ENCODE measurements at places on chromosomes 5 and 9.

- DNase-seq = no peak
These were observed 98.8 kb downstream of the GCNT1 start for GRCh38 chr9:76557674-76558225.

DNA sequence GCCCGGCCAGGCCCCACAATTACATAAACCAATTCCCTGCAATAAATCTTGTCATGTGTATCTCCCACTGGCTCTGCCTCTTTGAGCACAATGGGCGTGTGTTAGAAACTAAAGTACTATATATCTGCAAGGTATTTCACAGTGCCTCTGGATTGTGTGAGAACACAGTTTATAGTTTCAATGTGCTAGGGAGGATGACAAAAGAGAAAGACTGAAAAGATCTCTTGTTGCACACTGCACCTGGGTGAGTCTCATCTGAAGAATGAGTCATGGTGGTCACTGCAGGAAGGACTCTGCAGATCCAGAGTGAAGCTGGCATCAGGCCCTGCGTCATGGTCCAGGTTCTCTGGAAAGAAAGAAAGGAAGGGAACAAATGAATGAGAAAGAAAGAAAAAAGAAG lies 20.7 kb upstream of the CTSV start:
- no peak for DNase-seq

DNA sequence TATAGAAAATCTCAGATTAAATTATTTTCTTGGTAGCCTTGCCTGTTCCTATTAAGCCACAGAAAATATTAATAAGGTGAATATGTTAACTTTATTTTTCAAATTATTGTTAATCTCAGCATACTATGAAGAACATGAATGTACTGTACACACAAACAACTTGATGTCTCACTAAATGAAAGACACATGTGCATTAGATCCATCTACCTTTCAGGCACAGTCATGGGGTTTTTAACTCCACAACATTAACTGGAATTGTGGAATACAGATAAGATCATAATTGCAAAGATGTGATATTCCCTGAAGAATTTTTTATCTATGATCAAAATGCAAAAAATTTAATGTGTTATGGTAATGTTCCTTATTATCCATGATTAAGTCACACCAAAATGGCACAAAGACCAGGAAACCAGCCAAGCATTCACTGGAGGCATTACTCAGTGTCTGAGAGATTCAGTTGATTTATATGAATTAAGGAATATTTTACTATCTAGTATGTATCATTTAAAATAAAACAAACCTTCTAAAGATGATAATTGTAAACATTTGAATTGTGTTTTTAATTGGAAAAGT lies 150.0 kb upstream of the VCAN start:
- no peak for DNase-seq

DNA sequence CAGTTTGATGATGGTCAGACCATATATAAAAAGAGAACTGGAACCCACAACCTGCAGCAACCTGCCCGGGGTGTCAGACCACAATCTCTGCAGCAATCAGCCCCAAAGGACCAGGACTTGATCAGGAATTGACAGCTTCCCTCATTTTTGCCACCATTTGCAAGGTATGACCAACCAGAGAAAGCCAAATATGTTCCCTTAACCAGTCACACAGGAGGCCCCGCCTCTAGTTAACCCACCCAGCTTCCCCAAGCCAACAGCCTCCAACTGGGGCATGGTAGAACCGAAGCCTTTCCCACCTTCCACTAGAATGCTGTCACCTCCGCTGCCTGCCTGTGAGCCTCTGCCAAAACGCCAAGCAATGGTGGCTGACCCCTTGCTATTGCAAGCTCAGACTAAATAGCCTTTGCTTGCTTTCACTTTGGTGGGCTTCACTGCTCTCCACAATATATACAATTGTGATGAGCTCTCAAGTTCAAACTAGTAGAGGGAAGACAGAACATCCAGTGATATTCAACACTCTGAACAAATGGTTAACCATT lies 86.3 kb downstream of the AK8 start:
- no peak for DNase-seq

- DNase-seq = no peak
These were observed 98.6 kb downstream of the OSTF1 start for GRCh38 chr9:75186767-75187380.

DNA sequence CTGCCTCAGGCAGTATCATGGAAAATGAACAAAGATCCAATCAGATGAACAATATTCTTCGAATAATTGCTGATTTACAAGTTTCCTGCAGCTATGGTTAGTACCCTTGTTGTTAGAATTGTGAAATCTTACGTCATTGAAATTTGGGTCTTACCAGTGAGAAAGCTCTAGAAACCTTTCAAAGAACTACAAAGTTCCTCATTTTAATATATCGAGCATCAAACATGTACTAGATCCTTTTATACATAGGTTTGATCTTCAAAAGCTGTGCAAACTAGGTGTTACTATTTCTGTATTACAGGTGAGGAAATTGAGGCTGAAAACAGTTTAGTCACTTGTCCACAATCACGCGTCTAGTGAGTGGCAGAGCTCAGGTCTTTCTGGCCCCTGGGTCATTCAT lies 43.7 kb upstream of the ANGPTL2 start:
- no peak for DNase-seq

GRCh38 chr9:22215521-22215920 lies 206.4 kb upstream of the CDKN2B start:
- no peak for DNase-seq

GRCh38 chr5:122264610-122265009 lies 47.4 kb upstream of the SNCAIP start:
- no peak for DNase-seq

DNA sequence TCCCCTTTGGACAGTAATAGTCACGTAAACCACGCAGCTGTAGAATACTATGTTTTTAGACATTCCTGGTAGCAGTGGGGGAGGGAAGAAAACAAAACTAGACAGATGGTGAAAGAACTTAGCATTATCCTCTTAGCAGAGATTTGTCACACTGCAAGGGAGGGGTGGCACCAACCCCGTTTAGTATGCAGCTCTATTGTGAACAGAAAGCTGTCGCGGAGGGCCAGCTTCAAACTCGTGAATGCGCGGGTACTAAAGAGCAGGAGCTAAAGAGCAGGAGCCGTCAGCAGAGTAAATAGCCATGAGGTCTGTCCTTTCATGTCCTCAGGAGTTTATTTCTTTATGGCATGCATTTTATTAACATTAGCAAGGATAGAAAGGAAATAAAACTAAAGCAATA lies 141.9 kb upstream of the SLC12A2 start:
- DNase-seq = no peak

GRCh38 chr5:1884678-1885403 lies 2.1 kb upstream of the IRX4 start:
- no peak for DNase-seq

GRCh38 chr9:127153501-127153900 lies 31.1 kb upstream of the ANGPTL2 start:
- DNase-seq = no peak

DNA sequence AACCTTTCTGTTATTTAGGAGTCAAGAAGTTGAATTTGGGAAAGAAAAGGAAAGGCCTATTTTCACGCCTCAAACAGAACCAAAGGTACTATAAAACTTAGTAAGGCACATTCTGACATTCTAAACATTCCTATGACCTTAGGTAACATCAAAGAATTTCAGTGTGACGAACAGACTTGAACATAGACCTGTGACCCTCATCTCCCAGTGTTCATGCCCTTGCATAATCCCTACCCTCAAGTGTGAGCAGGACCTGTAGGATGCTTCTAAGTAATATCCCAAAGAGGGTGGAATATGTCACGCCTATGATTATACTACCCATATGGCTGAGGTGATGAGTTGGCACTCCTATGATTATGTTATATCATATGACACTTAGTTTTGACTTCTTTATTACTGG lies 540.9 kb downstream of the KIF4B start:
- no peak for DNase-seq

DNA sequence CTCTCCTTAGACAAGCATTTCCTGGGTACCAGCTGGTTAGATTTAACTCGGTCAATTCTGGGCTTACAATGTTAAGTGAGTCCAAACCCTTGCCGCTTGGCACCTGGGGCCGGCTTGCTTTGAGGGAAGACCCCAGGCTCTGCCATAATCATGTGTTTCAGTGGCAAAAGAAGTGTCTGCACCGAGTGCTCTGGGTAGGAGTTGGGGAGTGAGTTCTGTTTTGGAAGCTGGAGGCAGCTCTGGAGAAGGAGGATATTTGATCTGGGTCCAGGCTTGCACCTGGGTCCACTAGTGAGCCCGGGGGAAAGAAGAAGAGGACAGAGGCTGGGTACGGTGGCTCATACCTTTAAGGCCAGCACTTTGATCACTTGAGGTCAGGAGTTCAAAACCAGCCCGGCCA lies 8.4 kb upstream of the OLFM1 start:
- no peak for DNase-seq

GRCh38 chr5:178257650-178258049 lies 25.0 kb upstream of the PHYKPL start:
- no peak for DNase-seq

DNA sequence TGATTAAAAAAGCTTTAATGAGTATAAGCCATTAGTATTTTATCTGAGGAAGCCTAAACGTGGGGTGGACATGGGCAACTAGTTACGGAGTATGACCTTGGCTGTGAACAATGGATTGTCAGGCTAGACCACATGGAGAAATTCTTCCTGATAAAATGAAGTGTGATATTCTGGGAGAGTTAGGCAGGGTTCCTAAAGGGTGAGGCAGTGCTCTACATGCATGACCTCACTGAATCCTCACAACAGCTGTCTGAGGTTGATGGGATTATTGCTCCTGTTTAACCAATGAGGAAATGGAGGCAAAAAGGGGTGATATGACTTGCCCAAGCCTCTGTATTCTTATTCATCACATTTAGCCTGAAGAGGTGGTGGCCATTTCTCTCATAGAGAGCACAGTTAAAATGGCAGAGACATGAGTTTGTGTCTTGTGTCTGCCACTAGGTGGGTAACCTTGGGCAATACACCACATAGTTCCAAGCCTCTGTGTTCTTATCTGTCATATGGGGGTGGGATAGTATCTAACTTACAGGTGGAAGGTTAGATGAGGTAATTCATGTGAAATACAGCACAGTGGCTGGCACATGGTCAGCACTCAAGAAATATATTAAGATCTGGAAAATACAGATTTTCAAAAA lies 96.1 kb upstream of the NR3C1 start:
- DNase-seq = no peak

- no peak for DNase-seq
These were observed 25.3 kb upstream of the TLX3 start for GRCh38 chr5:171283753-171284152.

DNA sequence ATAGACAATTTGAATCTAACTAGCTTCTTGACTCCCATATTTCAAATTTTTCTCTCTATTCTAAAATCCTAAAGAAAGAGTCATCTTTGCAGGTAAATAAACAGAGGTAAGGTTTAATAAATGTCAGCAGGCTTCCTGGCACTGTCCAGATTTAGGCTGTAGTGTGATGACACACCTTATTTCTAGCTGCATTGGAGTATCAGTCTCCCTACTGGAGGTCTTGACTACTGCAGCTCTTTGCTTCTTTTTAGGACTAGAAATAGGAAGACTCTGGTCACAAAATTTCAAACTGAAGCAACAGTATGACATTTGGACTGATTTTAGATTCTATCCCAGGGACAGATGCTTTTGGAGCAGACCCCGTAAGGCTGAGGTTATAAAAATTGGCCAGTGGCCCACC lies 40.7 kb upstream of the PPP3R2 start:
- no peak for DNase-seq

DNA sequence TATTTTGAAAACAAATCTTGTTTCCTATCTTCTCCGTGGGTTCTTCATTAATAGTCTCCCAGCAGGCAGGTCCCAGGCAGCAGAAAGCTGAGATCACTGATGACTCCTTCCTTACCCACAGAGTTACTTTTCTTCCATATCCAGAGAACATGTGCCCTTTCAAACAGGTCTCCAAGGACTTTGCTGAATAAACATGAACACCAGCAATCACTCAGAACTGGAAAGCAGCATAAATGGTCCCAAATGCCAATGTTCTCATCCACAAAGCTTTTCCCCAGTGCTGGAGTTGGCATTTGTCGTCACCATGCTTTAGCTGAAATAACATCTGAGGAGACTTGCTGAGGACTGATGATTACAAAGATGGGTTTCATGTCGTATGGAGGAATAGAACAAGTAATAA lies 134.0 kb downstream of the YIPF5 start:
- DNase-seq = no peak

DNA sequence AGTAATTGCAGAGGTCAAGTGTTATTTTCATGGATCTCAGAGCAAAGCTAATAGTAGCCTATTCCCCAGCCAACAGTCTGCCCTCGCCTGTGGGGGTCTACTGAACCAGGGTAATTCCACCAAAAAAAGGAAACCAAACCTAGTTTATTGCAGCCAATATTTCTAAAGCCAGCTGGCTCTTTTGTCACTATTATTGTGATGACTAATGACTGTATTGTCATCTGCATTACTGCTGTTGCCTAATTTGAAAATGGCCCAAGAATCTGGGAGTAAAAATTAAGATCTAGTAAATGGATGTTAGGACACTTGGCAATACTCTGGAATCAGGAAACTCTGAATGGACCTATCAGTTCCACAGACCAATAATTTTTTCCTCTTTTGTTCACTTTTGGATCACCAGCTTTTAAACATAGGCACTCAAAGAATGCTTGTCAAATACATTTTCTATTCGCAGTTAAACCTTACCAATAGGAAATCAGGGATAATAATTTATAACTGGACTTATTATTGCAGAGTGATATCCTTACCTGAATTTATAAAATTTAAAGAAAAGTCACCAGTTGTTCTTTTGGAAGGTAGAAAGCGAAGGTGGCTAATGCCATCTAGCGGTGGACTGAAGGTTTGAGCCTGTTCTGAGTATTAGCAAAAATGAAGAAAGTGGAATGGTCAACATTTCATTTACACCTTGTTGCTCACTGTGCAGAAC lies 69.2 kb downstream of the SYK start:
- DNase-seq = peak; percentile 44

DNA sequence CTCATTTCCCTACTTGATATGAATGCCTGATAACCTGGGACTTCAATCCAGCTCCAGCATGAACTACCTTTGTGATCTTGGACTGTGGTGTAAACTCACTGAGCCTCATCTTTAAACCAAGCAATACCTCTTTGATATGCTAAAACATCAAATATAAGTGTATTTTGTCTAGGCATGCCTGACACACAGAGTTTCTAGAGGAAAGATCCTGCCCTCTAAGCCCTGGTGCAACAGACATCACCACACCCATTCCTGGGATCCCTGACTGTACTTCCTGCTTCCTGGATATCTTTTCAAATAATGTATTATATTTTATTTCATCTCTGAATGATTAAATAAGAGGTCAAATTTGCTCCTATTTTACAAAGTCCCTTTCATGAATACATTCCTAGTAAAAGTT lies 55.8 kb downstream of the ANXA2R start:
- no peak for DNase-seq

- DNase-seq = peak; percentile 85
These were observed at the start of gene CPLANE1 for GRCh38 chr5:37248970-37249814. Gene CPLANE1 (minus strand): TSS chr5:37249376. CDS start chr5:37247698, 1,678 bp downstream.

Data from NCI-H1930 (cell line).